ENCODE measurements at places on chromosomes 6 and 20.

GRCh38 chr6:27495386-27496135, 22.7 kb upstream of the ZNF184 start:
- peak; percentile 38 for DNase-seq

GRCh38 chr6:162864911-162865310, 137.1 kb downstream of the PACRG start:
- DNase-seq = no peak

- no peak for DNase-seq
Measured at GRCh38 chr6:75619230-75619899, 17.7 kb downstream of the SENP6 start.

DNA sequence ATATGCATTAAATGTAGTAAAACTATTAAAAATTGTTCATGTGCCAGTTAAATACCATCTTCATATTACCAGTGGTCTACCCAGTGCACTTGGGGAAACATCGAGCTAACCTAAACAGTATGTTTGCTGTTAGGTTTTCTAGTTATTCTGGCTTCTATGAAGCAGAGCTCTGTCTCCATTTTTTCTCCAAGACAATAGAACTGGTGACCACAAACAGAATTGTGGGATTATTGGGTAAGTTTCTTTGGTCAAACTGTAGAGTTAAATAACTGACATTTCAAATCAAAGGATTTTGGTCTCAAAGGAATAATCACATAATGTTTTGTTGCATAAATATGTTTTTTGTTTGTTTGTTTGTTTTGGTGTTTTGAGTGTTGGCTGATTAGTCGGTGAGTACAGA, 40.5 kb upstream of the EDN3 start:
- no peak for DNase-seq

- DNase-seq = no peak
Measured at GRCh38 chr6:36224918-36225461, 28.4 kb downstream of the BRPF3 start.

DNA sequence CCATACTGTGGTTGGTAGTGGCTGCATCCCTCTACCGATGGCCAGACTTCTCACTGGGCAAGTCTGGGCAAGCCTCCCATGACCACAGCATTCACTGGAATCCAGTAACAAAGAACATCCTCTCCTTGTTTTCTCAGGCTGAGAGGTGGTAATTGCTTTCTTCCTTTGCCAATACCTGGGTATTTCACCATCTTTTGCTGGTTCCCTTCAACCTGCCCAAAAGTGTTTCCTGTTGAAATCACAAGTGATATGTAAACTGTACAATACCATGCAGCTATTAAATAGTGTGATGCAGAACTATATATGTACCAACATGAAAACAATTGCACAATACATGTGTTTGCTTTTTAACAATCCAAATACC, at the start of gene PTCHD4:
TSS of gene PTCHD4 (minus strand) at position 55 of the 364 bp plus-strand sequence. CDS start 42,240 bp downstream, outside the sequence.
- no peak for DNase-seq

DNA sequence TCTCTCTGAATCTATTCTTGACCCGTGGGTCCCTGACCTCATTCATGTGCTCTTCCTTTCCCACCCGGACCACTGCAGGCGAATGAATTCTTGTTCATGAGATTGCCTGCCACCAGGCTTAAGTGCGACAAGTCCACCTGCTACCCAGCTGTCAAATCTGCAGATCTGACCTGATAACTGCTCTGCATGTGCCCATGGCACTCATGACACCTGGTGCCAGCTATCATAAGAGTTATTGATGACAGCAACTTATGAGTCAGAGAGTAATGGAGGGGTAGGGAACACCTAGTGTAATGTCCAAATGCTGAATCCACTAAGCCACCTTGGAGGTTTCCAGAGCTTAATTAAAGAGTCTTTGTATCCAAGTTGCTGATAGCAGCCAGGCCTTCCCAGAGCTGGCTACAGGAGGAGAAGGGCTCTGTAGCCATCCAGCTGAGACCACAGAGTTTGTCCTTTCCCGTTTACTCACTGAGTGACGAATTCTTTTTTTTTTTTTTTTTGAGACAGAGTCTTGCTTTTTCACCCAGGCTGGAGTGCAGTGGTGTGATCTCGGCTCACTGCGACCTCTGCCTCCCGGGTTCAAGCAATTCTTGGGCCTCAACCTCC, 17.4 kb downstream of the SHLD1 start:
- DNase-seq = no peak

- DNase-seq = no peak
Measured at GRCh38 chr20:15565786-15566185, 1007.5 kb downstream of the KIF16B start.

DNA sequence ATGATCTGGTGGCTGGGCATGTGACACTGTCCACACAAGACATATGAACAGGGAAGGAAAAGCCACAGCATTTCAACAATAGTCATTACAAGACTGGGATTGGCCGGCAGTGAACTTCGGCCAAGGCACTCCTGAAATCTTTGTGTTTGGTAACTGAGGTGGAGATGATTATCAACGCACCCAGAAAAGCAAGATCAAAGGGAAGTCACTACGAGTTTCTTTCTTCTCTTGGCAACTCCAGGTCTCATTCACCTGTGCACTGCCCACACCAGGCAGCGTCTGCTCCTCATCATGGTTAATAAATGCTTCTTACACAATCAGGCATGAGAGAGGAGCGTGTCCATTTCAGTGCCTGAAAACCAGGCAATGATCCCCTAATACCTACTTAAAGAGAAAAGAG, 20.5 kb upstream of the FOXC1 start:
- DNase-seq = no peak

GRCh38 chr20:35125753-35126152, 21.4 kb downstream of the EDEM2 start:
- DNase-seq = no peak

Measured in GM13977 (cell line).